WTC11 (cell line): ENCODE measurements at places on chromosomes 12 and 14.

- DNase-seq, result peak; percentile 92
Observed at GRCh38 chr12:96489392-96490056, at the start of gene CFAP54. CFAP54 (plus strand) TSS chr12:96489577; CDS start chr12:96489610, 33 bp downstream.

GRCh38 chr12:110936367-110937103 lies 16.2 kb upstream of the MYL2 start:
- DNase-seq, result peak; percentile 53

DNA sequence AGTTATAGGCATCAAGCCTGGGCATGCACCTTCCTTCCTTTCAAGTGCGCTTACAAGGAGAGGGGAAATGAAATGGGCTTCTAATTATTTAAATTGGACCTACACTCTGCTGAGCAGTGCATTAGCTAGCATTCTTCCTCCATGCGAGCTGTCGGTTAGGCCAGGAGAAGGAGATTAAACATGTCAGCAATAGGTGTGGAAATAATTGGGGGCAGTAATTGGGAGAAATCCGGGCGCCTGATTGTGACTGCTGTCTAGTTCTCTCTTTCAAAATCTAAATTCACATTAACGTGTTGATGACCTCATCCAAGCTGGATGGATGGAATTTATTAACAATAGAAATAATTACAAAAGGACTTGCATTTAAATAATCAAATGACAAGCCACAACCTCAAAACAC lies 86.2 kb upstream of the SEL1L start:
- no peak for DNase-seq

- DNase-seq, result peak; percentile 54
Observed at GRCh38 chr12:111598637-111599452, at the start of gene ATXN2. ATXN2 (minus strand) TSS chr12:111599315; CDS start chr12:111599034, 281 bp downstream.

DNA sequence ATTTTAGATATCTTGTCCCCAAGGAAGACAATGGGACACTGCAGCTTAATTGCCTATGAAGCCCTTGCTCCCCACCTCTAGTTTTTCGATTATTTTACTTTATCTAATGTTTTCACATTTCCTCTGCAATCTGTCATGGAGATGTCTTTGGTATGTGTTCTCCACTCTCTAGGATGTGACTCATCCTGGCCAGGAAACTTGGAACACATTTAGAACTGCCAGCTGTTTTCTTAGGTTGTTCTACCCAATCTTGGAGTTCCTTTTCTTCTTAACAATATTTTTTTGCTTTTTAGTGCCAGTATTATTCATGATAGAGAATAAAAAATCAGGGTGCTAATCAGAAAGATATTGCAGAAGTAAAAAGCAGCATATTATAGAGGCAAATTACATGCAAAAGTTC lies 101.7 kb upstream of the CLEC14A start:
- no peak for DNase-seq

GRCh38 chr14:94341656-94342333 lies 18.7 kb upstream of the SERPINA6 start:
- DNase-seq, result no peak

DNA sequence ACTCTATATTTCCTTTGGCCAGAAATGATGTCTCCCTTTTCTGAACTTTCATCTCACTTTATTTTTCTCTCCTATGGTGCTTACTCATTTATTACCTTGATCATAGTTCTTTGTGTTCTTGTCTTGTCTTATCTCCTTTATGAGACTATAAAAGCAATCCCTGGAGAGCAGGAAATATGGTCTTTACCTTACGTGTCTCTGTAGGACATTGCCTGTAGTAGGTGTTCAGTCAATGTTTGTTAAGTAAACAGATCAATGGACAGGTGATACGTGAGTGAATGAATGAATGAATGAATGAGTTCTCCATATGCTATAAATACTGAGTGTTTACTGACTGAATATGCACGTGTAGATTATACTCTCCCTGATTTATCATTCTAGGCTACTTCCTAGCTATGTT lies 193.7 kb upstream of the HMGA2 start:
- DNase-seq, result no peak

GRCh38 chr14:37637341-37637740 lies 41.9 kb downstream of the TTC6 start:
- no peak for DNase-seq

- no peak for DNase-seq
Observed at GRCh38 chr12:128693115-128693514, 130.6 kb downstream of the SLC15A4 start.
